Urinary bladder (tissue), 4 donors: ENCODE measurements at places on chromosomes 1 and 21. TPM values are rescaled to one million over a fixed set of nuclear protein-coding genes. Genes with fewer than 3 reads are reported as not detected.

GRCh38 chr1:242065813-242066212, 66.9 kb upstream of the MAP1LC3C start:
- no peak for DNase-seq

The C4BPA gene
- total RNA-seq, result 0.95 TPM

The CHRM3 gene
- total RNA-seq, result 58.5 TPM

- DNase-seq, result no peak
These were observed 64.5 kb upstream of the SLC44A3 start for GRCh38 chr1:94755675-94756074.

- DNase-seq, result no peak
These were observed 42.8 kb downstream of the CAPN9 start for GRCh38 chr1:230790026-230790425.
